MM.1S (cell line): ENCODE measurements at places on chromosomes 2 and 18.

DNA sequence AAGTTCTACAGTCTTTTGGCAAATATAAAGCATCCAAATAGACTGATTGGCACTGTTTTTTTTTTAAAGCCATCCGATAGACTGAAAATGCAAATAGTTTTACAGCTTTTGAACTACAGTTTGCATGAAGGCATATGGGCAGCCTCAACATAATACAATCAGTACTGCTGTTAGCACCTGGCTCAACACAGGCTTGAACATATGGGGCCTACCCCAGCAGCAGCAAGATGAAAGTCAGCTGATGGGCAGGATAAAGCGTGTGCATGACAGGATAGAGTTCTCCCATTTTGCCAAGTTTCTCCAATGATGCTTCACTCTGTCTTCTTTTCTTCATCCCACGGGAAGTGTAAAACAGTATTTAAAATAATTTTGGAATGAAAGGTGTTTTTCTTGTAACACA, 1.3 kb upstream of the AKAIN1 start:
- DNase-seq, result no peak

DNA sequence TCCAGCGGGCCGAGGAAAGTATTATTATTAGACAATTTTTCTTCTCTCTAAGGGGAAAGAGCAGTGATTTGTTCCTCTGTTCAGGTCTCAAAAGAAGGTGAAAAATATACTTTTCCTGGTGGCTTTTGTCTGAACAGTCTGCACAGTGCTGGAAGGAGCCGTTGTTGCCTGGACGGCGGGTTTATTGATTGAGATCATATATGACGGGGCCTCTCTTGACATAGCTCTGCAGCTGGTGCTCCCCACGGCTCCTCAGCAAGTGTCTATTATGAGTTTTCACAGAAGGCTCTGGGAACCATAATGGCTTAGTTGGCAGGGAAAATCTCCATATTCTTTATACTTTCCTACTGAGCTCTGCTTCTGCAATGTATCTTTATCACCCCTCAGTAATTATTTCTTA, 42.9 kb downstream of the FSHR start:
- DNase-seq, result no peak

GRCh38 chr2:68371581-68371980, 6.5 kb downstream of the PLEK start:
- DNase-seq, result no peak

GRCh38 chr18:26667046-26667445, 118.7 kb upstream of the KCTD1 start:
- no peak for DNase-seq

DNA sequence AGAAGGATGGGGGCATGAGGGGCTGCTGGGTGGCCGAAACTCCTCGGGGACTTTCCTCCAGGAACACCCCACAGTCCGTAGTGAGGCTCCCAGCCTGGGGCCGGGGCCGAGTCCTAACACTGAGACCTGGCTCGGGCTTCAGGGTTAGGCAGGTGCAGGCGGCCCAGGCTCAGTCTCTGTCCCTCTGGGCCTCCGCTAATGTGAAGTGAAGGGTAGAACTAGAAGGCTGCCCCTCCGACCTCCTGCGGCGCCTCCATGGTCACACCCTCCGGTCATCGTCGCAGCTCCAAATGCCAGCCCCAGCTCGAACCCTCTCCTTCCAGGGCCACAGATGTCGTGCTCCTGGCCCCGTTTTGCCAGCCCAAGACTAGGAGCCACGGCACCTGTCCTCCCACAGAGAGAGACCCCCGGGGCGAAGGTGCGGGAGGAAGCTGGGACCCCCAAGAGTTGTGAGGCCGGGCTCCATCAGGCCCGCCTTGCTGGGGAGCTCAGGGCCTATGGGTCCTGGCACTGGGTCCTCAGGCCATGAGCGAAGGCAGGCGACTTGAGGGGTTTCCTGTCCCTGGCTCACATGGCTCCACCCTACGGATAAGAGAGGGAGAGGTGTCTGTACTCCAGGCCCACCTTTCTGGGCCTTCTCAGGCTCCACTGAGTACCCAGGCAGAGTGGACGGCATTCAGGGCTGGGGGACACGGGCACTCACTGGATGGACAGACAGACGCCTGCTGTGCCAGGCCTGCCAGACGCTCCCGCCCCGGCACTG, 797 bp downstream of the ANO7 start:
- no peak for DNase-seq

DNA sequence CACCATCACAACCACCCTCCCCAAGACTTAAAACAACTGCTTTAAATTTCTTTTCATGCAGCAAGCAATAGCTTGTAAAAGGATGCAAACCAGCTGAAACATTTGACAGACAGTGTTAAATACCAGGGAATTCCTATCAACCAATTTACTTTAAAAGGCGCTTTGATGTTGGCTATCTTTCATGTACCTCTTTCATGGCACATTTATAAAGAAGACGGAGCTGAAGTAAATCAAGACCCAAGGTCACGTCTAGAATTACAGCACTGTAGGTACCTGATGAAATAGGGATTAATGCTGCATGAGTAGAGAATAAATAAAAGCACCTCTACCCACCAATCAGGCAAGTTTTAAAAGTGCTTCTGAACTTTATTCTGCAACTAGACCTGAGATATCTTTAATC, 78.9 kb downstream of the SRBD1 start:
- no peak for DNase-seq
